Endothelial cell (in vitro differentiated cells): ENCODE measurements at places on chromosomes 2 and 18. TPM values are rescaled to one million over a fixed set of nuclear protein-coding genes. Genes with fewer than 3 reads are reported as not detected.

The NEB gene
- total RNA-seq: 0.64 TPM

The SNTG2 gene
- 23.2 TPM for total RNA-seq

The MZT2B gene
- total RNA-seq: 152 TPM

The SERPINB2 gene
- not detected for total RNA-seq

DNA sequence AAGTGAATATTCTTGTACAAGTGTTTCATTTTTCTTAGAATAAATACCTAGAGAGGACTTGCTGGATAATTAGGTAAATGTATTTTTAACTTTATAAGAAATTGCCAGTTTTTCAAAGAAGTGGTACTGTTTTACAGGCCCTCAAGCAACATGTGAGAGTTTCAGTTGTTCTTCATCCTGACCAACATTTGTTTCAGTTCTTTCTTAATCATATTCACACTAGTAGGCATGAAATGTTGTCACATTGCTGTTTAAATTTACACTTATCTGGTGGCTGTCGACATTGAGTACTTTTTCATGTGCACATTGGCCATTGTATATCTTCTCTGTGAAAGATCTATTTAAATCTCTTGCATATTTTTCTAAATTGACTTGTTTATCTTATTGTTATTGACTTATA, 178.1 kb downstream of the ACOXL start:
- no peak for DNase-seq
- no peak overlapping the region for H3K27ac ChIP-seq
- H3K27me3 ChIP-seq: no peaks in the 10 kb centered on the region
- no peak overlapping the region for H3K4me3 ChIP-seq
- no peaks in the 10 kb centered on the region for H3K4me1 ChIP-seq

GRCh38 chr18:79511271-79511670, 115.5 kb downstream of the NFATC1 start:
- no peak for DNase-seq
- H3K36me3 ChIP-seq: peaks cover 18% of the 10 kb centered on the region
- peaks cover 21% of the 10 kb centered on the region for H3K27me3 ChIP-seq
- no peak overlapping the region for H3K4me3 ChIP-seq
- peaks cover 21% of the 10 kb centered on the region for H3K4me1 ChIP-seq
- no peak overlapping the region for H3K27ac ChIP-seq

GRCh38 chr2:115569547-115569946, 1127.1 kb downstream of the DPP10 start:
- no peak for DNase-seq
- H3K36me3 ChIP-seq: no peaks in the 10 kb centered on the region
- H3K27me3 ChIP-seq: no peaks in the 10 kb centered on the region

DNA sequence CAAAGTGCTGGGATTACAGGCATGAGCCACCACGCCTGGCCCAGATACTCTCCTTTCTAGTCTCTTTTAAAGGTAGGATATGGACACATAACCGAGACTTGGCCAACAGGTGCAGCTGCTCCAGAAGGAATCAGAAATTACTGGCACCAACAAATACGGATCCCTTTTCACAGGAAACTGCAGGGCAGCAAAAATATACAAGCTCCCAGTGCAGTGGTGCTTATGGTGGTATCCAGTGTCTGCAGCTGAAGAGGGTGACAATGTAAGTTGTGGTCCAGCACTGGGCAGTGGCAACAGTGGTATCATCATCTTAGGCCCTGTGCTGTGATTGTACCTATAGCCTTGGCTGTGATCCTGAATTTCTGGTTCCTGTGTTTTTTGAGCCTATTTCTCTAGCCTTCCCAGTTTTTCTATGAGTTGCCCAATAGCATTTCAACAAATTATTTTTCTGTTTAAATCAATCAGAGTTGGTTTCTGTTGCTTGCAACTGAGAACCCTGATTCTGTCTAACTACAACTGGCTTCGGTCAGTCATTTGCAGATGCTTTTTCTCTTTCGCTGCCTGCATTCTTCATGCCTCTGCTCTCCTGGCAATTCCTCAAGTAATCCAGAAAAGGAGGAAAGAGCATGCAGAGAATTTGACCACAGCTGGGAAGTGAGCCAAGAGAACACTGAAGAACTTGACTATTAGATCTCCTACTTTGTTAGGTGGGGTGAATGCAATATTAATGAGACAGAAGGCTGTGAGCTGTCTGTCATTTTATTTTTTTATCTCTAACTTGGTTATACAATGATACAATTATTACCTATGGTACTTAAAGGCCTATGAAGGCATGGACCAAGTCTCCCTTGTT, 30.8 kb upstream of the EML4 start:
- H3K27ac ChIP-seq: no peak overlapping the region
- DNase-seq: no peak
- peaks cover 5% of the 10 kb centered on the region for H3K27me3 ChIP-seq
- H3K4me1 ChIP-seq: peaks cover 46% of the 10 kb centered on the region
- no peaks in the 10 kb centered on the region for H3K36me3 ChIP-seq

GRCh38 chr2:9282128-9283112, 75.8 kb downstream of the ASAP2 start:
- DNase-seq: no peak
- no peaks in the 10 kb centered on the region for H3K4me1 ChIP-seq
- H3K4me3 ChIP-seq: no peak overlapping the region
- peaks cover 16% of the 10 kb centered on the region for H3K36me3 ChIP-seq
- no peak overlapping the region for H3K27ac ChIP-seq

GRCh38 chr18:12993439-12993838, 2.3 kb downstream of the CEP192 start:
- no peak overlapping the region for H3K27ac ChIP-seq
- no peak for DNase-seq
- H3K36me3 ChIP-seq: peaks cover 4% of the 10 kb centered on the region
- peaks cover 25% of the 10 kb centered on the region for H3K4me1 ChIP-seq

- no peak overlapping the region for H3K27ac ChIP-seq
- H3K4me1 ChIP-seq: peaks cover 35% of the 10 kb centered on the region
- peaks cover 11% of the 10 kb centered on the region for H3K27me3 ChIP-seq
- no peak for DNase-seq
- no peak overlapping the region for H3K4me3 ChIP-seq
Measured at GRCh38 chr2:20452551-20452950, 5.7 kb downstream of the RHOB start.

GRCh38 chr2:195313962-195314361, 343.1 kb upstream of the SLC39A10 start:
- H3K27ac ChIP-seq: no peak overlapping the region
- DNase-seq: no peak
- no peak overlapping the region for H3K4me3 ChIP-seq
- no peaks in the 10 kb centered on the region for H3K4me1 ChIP-seq
- H3K27me3 ChIP-seq: no peaks in the 10 kb centered on the region

- no peaks in the 10 kb centered on the region for H3K27me3 ChIP-seq
- no peaks in the 10 kb centered on the region for H3K36me3 ChIP-seq
- H3K4me3 ChIP-seq: no peak overlapping the region
- no peak overlapping the region for H3K27ac ChIP-seq
- DNase-seq: no peak
- no peaks in the 10 kb centered on the region for H3K4me1 ChIP-seq
Measured at GRCh38 chr2:43370705-43371104, 144.3 kb upstream of the ZFP36L2 start.

- H3K36me3 ChIP-seq: no peaks in the 10 kb centered on the region
- H3K4me1 ChIP-seq: no peaks in the 10 kb centered on the region
- no peak for DNase-seq
- peaks cover 2% of the 10 kb centered on the region for H3K27me3 ChIP-seq
Measured at GRCh38 chr2:160752475-160753330, 259.1 kb upstream of the RBMS1 start.

- H3K27ac ChIP-seq: no peak overlapping the region
- peaks cover 7% of the 10 kb centered on the region for H3K27me3 ChIP-seq
- DNase-seq: no peak
- H3K4me3 ChIP-seq: peak overlapping the region; percentile 89
- H3K4me1 ChIP-seq: peaks cover 12% of the 10 kb centered on the region
Measured at GRCh38 chr2:161625996-161626395, 1.8 kb downstream of the SLC4A10 start.

GRCh38 chr18:34862561-34862960, 152.5 kb downstream of the DTNA start:
- no peak for DNase-seq
- no peaks in the 10 kb centered on the region for H3K27me3 ChIP-seq
- no peaks in the 10 kb centered on the region for H3K4me1 ChIP-seq
- no peaks in the 10 kb centered on the region for H3K36me3 ChIP-seq
